Stimulated activated naive CD4-positive, alpha-beta T cell (primary cell): ENCODE measurements at places on chromosomes 2 and 18.

- no peak for DNase-seq
These were observed 162.2 kb downstream of the AFF3 start for GRCh38 chr2:99980176-99980575.

GRCh38 chr2:234981197-234982095 is 29.6 kb downstream of the SH3BP4 start:
- DNase-seq = no peak

GRCh38 chr2:186554850-186555671 is 34.8 kb upstream of the ITGAV start:
- DNase-seq = no peak

GRCh38 chr2:237501892-237502513 is 15.0 kb downstream of the MLPH start:
- DNase-seq = no peak

- DNase-seq = no peak
These were observed 382.5 kb downstream of the ERBB4 start for GRCh38 chr2:212156088-212156487.

DNA sequence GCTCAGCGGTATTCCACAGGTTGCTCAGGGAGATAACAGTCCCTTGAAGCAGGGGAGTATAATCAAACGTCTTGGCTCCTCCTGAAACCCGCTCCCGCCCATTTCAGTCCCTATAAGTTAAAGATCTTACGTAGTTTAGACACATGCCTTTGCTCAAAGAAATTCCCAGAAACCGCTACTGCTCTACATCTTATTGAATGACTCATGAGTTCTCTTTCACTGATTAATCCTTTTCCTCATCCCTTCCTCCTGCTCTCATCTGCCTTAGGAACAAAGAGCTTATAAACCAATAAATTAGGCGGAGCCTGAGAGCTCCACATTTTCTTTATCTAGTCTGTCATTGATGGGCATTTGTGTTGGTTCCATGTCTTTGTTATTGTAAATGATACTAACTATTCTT is 4.2 kb upstream of the SERPINB4 start:
- no peak for DNase-seq

- DNase-seq = no peak
These were observed 3.7 kb upstream of the ACKR3 start for GRCh38 chr2:236565879-236566402.

DNA sequence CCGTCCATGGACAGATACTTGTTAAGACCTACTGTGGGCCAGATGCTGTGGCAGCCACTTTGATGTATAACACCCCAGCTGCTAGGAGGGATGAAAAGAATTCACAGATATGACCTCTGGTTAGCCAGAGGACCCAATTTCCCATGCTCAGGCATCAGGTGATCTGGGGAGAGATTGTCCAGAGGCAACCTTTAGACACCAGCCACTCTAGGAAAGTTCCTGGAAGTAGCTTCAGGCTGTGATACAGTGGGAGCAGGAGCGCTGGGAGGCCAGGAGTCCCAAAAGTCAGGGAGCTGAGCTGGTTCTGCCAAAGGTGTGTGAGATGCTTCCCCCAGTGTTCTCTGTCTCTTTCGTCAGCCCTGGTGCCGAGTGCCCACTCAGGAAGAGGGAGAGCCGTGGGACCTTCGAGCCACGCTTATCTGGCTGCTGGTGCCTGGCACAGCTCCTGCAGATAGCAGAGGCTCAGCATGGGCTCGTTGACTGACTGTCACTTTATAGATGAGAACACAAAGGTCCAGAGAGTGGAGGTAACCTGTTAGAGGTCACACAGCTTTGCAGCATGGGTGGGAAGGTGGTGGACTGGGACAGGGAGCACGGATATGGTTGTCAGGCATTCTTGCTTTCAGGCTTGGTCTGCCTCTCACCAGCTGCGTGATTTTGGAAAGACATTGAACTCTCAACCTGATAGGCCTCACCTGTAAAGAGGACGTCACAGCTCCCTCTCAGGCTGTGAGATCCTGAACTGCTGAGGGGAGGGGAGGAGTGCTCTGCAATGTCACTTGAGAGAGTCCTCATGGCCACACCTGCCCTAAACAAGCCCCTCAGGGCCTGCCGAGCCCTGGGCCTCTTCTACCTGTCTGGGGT is 7.8 kb upstream of the RALB start:
- no peak for DNase-seq

DNA sequence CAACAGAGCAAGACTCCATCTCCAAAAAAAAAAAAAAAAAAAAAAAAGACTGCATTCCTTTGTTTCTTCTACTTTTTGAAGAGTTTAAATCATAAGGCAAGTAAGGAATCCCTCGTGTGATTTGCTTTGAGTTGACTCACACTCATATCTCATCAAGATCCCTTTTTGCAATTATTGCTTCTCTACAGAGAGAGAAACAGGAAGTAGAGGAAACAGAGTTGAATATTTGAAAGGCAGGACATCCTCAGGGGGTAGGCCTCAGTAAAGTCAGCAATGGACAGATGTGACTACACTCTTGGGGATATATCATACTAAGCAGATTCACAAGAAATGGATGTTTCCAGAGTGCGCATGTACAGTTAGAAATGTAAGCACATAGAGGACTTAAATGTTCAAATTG is 11.2 kb upstream of the EFR3B start:
- DNase-seq = no peak

DNA sequence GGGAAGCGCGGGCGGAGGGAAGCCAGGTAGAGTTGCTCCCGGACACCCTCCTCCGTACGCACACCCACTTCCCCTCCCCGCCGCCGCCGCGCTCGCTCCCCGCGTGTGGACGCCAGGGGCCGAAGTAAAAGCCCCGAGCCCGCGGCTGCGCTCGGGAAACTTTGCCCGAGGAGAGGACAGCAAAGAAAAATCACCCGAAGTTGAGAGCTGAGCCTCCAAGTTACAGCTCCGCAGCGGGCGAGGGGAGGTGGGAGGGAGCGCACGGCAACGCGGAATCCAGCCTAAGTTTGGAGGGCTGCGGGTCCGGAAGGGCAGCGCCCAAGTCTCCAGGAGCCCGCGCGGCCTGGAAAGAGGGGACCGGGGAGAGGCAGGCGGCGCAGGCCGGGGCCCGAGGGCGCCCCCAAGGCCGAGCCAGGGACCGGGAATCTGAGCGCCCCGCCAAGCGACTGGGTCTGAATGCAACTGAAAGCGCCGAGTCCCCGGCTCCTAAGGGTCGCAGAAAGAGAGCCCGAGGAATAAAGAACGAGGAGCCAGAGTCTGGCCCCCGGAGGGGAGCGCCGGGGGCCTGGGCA is 706 bp upstream of the BCL11A start:
- no peak for DNase-seq

GRCh38 chr2:86219896-86220295 is 20.6 kb downstream of the MRPL35 start:
- DNase-seq = no peak

DNA sequence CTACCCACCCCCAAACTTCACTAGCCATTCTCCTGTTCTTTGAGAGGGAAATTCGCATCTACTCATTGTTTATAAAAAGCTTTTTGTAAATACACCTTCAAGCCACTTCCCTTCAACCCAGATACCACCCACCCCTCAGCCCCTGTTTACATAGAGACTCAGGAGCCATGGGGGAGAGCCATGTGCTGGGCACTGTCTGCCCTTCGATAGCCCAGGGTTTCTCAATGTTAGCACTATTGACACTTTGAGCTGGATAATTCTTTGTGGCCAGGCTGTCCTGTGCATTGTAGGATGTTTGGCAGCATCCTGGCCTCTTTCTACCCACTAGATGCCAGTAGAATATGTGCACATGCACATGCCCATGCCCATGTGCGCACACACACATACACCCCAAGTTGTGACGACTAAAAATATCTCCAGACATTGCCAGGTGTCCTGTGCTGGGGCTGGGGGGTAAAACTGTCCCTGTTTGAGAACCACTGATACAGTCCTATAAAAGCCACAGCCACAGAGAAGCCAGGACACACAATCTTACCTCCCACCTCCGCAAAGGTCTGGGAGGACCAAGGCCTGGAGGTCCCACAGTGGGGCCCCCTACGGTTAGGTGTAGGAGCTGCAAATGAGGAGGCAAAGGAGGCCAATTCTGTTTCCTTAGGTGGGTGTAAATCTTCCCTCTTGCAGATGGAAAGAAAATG is 44.5 kb upstream of the ASPRV1 start:
- no peak for DNase-seq

DNA sequence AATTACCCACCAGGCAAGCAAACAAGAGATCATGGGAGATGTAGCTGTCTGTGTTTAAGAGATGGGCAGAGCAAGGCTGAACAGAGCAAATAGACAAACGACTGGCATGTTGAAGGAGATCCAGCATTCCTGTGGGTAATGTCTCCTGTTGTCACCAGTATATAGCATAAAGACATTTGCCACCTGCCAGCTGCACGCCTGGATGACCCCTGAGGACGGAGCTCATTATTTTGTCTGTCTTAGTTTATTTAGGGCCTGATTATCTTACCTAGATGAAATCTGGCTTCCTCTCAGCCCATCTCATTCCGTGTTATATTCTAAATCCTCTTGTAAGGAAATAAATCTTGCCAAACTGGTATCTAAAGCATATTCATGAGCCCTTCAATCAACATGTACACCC is 510.3 kb upstream of the LINC00305 start:
- DNase-seq = no peak

DNA sequence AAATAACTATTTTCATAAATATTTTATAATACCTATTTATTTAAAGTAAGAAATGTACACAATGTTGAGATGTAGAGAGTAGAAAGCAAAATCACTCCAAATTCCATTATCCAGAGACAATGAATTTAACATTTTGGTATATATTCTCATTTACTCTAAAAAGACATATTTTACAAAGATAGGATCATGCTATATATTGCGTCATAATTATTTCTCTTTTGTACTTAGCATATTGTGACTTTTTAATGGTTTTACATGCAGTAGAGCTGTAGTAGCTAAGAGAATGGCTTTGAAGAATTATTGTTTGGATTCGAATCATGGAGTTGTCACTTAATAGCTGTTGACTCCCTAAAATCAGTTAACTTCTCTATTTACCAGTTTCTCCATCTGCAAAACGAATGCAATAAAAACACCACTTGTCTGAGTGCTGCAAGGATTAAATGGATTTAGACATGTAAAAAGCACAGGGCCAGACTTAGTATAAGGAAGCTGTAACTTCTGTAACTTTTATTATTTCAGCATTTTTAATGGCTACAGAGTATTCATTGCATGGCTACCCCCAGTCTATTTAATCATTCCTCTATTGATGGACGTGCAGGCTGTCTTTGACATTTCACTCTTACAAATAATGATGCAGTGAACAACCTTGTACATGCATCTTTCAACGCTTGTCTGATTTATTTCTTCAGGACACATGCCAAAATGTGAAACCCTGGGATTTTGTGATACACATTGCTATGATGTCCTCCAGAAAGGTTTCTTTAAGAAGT is 33.2 kb downstream of the KCNS3 start:
- no peak for DNase-seq

DNA sequence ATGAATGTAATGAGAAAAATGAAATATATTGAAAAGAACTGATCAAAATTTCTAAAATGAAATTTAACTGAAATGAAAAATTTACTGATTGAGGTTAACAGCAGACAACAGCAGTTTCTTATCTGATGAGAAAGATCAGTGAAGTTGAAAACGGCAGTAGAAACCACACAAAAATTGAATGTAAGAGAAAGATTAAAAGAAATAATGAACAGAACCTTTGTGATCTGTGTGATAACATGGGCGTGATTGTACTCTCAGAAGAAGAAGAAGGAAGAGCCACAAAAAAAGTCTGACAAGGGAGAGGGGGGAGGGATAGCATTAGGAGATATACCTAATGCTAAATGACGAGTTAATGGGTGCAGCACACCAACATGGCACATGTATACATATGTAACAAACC is 45.2 kb downstream of the FAM117B start:
- DNase-seq = no peak

DNA sequence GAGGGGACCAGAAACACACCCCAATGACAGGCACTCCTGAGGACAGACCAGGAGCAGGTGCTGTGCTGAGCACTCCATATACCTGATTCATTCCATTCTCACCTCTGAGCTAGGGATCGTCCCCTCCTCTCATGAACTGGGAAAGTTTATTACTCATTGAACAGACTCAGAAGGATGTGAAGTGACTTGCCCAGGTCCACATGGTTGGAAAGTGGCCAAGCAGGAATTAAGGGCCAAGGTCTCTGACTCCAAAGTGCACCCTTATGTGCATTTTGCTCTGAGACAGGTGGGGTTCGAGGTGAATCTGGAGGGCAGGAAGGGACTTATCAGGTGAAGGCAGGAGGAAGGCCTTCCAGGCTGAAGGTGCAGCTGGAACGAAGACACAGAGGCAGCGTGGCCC is 25.1 kb upstream of the PLB1 start:
- DNase-seq = no peak

DNA sequence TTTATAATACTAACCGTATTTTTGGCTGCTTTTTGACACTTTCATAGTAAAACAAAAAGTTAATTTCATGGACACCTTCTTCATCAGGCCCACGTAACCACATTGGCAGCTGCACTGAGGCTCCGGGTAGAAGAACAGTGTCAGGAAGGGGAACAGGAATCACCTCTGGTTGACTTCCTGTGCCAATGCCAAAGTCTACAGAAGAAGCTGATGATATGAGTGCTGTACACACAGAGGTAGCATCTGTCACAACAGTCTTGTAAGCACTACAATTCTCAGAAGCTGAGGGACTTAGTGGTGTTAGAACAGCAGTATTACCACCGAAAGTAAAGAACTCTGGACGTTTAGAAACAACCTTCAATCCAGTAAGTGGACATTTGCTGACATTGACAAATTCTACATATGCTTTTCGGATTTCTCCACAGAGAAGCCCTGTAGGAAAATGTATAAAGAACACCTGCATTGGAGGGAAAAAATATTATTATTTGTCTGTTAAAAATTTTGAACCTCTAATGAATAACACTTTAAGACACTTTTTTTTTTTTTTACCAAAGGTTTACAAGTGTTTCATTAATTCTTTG is 85.3 kb downstream of the TRAPPC8 start:
- no peak for DNase-seq

DNA sequence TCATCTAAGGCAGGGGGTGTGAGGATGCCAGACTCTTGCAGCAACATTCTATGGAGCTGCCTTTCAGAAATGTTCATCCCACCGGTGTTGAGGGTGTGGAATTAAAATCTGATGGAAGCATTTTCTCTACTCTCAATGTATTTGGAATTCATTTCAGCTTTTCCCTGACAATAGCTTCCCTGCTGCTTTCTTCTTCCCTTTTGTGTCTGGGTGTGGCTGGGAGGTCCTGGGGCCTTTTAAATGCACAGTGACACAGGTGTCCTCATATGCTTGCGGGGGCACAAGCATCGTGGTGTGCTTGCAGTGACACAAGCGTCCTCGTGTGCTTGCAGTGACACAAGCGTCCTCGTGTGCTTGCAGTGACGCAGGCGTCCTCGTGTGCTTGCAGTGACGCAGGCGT is 43.4 kb upstream of the ASB18 start:
- DNase-seq = no peak

GRCh38 chr2:173876833-173877413 is 88.2 kb downstream of the SP3 start:
- no peak for DNase-seq

- no peak for DNase-seq
These were observed 245.9 kb downstream of the TFCP2L1 start for GRCh38 chr2:121038891-121039616.
